Activated gamma-delta T cell (primary cell): ENCODE measurements at places on chromosomes 11 and 22.

- DNase-seq = no peak
Measured at GRCh38 chr11:14094481-14095037, 132.0 kb downstream of the SPON1 start.

GRCh38 chr11:74932797-74933196, 16.1 kb downstream of the XRRA1 start:
- DNase-seq = no peak

- DNase-seq = no peak
Measured at GRCh38 chr11:2427721-2428321, 16.5 kb downstream of the TRPM5 start.

DNA sequence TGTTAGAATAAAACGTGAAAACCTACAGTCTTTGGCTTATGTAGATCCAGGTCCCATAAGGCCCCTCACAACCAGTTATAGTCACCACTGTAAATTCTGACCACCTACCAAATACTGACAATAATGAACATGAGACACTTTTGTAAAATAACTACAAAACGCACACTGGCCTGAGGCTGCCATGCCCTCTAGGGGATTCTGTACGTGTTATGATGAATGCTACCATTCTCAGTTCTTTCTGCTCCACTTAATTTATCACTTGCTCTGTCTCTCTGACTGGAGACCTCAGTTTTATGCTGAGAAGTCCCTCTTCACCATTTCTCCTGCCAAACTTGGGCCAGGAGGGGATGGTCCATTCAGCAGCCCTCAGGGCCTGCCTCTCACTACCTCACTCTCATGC, 18.7 kb upstream of the TMPRSS5 start:
- no peak for DNase-seq

GRCh38 chr11:79291948-79292347, 148.9 kb downstream of the TENM4 start:
- DNase-seq = no peak

- no peak for DNase-seq
Measured at GRCh38 chr22:19545935-19546207, 21.7 kb upstream of the CLDN5 start.

- DNase-seq = no peak
Measured at GRCh38 chr11:132217856-132218255, 847.4 kb downstream of the NTM start.

GRCh38 chr11:35553831-35554230, 28.4 kb upstream of the PAMR1 start:
- no peak for DNase-seq

DNA sequence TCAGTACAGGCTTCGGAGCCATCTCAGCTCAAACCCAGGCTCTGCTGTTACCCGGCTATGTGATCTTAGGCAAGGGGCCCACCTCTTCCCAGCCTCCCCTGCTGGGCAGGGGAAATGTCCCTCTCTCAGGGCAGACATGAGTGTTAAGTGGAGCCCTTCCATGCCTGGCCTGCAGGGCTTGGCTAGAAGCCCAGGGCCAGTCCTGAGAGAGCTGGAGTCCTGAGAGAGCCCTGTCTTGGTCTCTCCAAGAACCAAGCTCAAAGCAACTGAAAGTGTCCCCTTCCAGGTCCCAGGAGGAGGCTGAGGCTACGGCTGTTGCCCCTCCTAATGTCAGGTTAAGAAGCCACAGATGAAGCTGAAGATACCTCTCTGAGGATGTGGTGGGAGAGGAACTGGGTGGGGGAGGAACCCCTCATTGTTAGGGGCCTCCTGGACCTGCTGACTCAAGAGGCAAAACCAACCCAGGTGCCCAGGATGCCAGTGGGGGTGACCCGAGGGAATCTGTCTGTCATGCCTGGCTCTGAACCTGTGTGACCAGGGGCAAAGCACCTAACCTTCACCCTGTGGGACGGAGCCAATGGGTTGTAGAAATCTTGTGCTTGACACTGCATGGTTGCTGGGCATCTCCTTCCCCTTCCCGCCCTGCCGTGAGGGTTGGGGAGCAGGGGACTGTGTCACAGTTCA, 4.2 kb downstream of the ZP1 start:
- DNase-seq = no peak

- no peak for DNase-seq
Measured at GRCh38 chr22:29030618-29031226, 30.9 kb downstream of the C22orf31 start.

GRCh38 chr11:20712912-20713311, 43.5 kb downstream of the NELL1 start:
- no peak for DNase-seq
